Upper lobe of left lung (tissue), 6 donors: ENCODE measurements at places on chromosomes 6 and 20. TPM values are rescaled to one million over a fixed set of nuclear protein-coding genes. Genes with fewer than 3 reads are reported as not detected.

Gene TNXB
- 199 TPM for total RNA-seq

GRCh38 chr6:15593798-15594197, 69.0 kb downstream of the DTNBP1 start:
- DNase-seq = no peak

Gene C6orf118
- total RNA-seq = 18.9 TPM

DNA sequence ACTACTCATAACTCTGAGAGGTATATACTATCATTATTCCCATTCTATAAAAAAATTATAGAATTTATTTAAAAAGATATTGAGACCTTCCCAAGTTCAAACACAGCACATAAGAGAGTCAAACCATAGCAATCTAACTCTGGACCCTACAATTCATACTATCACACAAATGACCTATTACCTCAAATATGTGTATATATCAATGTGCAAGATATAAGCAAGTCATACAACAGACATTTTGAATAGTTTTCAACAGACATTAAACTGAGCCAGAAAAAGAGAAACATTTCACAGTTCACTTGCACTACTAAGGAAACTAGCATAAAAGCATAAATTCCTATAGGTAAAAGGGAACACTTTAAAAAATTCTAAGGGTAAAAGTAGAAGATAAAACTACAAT, 11.7 kb downstream of the PHIP start:
- no peak for DNase-seq

DNA sequence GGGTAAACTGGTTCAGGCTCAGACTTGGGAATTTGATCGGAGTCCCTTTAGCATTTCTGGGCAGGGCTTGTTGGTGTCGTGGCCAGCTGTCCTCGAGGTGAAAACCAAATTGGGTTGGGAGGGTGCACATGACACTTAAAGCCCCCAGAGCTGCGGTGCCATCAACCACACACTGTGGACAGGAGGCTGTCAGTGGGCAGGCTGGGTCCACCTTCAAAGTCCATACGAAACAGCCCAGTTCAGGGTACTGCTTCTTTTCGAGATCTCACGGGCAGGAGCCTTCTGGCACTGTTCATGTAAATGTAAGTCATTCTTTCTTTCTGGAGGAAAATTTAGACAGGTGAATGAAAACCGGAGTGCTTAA, 7.0 kb downstream of the SYNJ2 start:
- no peak for DNase-seq

DNA sequence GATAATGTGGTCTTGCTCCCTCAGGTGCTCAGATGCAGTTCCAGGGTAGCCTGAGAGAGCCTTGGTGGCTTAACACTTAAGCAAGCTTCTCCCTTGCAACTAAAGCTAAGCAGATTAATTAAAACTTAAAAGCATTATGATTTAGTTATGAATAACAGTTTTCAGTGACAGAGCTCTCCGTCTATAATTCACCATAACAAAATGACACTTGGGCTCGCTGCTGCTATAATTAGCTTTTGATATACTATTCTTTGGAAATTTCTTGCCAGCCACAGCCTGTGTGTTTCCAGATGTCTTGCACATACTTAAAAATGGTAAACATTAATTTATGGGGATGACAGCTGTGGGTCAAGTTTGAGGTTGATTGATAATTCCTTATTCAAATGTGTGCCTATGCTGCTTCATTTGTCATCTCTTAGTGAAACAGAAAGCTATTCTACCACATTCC, 380.5 kb downstream of the TFAP2B start:
- DNase-seq = no peak

GRCh38 chr20:19625426-19625825, 132.6 kb upstream of the RIN2 start:
- no peak for DNase-seq

Gene ASXL1
- 73.3 TPM for total RNA-seq

Gene SGK2
- total RNA-seq = 1.0 TPM

DNA sequence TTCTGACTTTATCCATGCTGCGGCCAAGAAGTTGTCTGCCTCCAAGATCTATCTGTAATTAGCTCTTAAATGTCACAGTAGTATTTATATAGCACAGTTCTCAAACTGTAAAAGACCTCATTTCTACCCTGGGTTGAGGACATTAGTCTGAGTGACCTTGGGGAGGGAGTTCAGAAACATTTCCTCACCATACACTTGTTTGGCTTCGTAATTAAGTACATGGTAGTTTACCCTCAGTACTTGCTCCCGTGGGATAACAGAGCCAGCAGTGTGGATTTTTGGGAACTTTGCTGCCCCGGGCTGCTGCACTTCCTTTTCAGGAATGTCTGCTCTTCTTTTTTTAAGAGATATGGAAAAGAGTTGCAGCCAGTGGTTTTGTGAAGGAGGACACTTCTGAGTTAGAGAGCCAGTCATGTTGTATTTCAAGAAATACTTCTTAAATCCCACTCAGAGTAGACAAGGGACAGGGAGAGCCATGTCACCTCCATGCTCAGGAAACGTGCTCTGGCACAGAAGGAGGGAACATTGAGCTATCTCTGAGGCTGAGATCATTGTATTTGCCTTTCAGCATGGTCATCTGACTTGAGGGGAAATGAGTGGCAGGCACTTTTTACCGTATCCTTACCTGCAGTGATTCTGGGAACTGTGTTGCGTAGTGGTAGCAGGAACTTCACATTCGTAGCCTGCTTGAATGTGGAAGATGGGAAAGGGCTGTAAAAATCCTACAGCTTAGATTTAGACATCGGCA, 33.6 kb downstream of the RPRD1B start:
- no peak for DNase-seq

Gene CTCFL
- total RNA-seq = not detected

GRCh38 chr6:34867484-34867883, 20.4 kb downstream of the TAF11 start:
- no peak for DNase-seq

- DNase-seq = no peak
These were observed 1.8 kb downstream of the WRNIP1 start for GRCh38 chr6:2766767-2767656.

Gene HLA-DPA1
- 502 TPM for total RNA-seq

GRCh38 chr6:57252975-57253374, 30.9 kb upstream of the RAB23 start:
- no peak for DNase-seq

DNA sequence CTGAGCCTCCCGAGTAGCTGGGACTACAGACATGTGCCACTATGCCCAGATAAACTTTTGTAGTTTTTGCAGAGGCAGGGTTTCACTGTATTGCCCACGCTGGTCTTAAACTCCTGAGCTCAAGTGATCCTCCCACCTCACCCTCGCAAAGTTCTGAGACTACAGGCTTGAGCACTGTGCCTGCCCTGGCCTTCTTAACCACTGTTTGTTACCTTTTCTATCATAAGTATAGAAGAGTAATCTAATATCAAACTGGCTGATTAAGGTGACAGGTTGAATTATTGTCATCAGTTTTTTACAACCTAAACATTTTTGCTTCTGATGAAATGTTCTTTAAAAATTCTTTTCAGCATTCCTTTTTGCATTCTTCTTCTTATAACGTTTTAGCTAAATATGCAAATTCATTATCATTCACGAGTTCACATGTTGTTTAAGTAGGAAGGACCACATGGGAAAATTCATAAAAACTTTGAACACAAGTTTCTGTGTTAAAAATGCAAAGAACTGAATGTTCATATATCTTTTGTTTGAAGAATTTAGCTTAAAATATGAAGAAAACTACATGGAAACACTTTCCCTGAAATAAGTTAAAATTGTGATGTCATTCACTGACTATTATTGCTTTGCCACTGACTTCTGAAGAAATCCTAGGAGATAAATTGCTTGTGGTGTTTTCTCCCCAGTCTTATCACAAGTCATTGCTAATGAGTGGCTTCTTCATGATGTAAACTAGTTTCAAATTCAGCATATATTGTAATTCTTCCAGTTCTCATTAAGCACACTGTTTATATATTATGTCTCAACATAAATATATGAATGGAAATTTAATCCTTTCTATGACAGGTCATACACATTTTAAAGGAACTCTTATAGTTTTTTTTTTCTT, 106.7 kb downstream of the ADGRB3 start:
- DNase-seq = no peak

GRCh38 chr6:82607998-82608725, 244.5 kb downstream of the TPBG start:
- no peak for DNase-seq

DNA sequence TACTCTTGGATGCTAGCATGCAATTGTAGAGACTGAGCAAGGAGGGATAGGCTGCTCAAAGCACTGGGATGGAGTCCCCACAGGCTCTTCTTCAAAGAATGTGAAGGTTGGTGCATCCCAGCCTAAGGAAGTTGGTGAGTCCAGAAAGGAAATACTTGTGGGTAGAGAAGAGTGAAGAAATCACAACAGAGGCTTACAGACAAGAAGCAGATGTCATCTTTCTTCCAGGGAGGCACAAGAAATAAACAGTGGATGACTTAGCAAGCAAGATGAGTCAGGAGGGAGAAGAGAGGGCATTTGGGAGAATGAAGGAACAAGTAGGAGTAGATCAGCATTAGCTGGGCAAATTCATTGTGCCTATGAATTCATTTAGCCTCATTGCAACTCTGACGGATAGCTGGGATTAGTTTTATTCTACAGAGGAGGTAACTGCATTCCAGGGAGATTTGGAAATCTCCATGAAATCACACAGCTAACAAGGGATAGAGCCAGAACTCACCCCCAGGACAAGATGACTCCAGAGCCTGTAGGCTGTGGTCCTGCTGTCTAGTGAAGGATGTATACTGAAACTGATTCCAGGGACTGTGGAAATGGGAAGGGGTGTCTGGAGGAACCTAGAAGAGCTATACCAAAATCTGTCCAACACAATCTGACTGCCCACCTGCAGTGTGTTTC, 125.8 kb upstream of the SPTLC3 start:
- no peak for DNase-seq

Gene GPX6
- total RNA-seq = not detected

Gene ARMH2
- 1.7 TPM for total RNA-seq

Gene HLA-DQB1
- 1.0 TPM for total RNA-seq

DNA sequence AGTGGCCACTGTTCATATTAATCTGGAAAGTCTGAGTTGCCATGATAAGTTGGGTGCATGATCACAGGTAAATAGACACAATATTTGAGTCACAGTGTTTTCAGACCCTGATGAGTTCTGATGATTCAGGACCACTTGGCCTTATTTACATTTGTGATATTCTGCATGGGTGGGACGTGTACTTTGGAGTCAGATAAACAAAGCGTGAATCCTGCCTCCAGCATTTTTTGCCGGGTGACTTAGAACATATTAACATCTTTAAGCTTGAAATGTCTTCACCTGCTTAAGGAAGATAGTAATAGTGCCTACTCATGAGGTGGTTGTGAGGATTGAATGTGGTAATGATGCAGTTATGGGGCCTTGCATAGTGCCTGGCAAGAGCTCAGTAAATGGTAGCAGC, 995.1 kb downstream of the KIF16B start:
- DNase-seq = no peak

DNA sequence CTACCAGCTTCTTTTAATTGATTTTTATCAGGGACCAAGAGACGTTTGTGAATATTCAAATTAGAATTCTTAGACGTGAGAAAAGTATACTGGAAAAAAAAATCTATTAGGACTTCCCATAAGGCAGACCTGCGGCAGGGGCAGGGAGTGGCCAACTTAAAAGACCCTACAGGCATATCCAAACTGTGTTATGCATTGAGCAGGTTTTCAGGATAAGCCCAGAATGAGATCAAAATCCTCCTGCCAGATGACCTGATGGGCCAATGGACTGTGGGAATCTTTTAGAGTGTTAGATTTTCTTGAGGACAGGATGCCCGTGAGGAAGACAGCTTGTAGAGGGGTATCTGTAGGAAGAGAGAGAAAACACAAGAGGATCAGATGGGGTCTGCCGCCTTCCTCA, 391.5 kb downstream of the CD83 start:
- DNase-seq = no peak

DNA sequence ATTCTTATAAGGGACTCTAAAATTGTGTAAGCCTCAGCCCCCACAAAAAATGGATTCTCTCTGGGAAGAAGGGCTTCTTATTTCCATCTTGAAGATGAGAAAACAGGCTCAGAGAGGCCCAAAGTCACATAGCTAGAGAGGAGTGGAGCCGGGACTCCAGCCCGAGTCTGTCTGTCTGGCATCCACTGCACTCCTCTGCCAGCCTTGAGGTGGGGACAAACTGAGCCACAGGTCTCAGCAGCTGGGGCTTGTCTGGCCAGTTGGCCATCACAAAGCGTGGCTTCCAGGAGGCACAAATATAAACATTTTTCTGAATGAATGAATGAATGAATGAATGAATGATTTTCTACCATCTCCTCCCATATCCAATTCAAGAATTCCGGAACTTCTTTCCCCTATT, 42.9 kb upstream of the EYA2 start:
- no peak for DNase-seq

GRCh38 chr6:116411284-116411623, 40.5 kb downstream of the DSE start:
- DNase-seq = no peak

Gene SALL4
- total RNA-seq = 0.69 TPM

Gene NOTCH4
- total RNA-seq = 125 TPM

DNA sequence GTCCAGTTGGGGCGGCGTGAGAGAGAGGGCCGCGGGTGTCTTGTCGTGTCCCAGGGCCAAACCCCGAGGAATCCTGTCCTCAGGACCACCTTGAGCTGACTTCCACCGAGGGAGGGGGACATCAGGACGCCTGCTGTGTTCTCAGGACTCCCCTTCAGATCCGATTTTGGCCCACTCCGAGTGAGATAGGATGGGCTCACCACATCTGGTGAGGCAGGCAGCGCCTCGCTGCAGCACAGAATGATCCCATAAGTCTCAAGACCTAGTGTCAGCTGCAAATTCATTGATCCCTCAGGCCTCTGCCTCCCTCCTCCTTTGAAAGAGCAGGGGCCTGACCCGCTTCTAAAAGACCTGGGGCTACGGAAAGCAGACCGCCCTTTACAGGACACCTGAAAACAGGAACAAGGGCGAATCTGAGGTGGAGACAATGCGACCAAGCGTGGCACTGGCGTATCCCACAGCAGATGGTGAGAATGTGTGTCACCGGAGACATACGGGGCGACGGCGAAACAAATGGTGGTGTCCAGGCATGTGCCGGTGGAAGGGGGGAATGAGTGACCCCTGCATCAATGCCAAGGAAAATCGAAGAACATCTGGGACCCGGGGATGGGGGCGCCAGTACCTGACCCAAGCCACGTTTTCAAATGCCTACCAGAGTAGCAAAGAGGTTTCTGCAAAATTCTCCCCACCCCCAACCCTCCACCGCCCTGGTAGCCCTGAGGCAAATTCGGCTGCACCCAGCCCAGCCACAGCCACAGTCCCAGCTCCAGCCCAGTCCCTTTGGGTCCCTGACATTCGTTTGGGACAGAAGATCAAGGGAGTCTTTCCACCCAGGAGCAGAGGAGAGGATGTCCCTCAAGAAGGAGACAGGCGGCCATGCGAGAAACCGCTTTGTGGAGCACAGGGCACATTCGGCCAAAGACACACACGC, 162.1 kb upstream of the ZNF337 start:
- DNase-seq = peak; percentile 43

GRCh38 chr20:37344506-37345338, 1.2 kb upstream of the SRC start:
- peak; percentile 38 for DNase-seq

GRCh38 chr20:43963872-43964791, 49.5 kb downstream of the TOX2 start:
- peak; percentile 42 for DNase-seq

Gene MYBL2
- 3.5 TPM for total RNA-seq
